Mucosa of gallbladder (tissue), 1 donor: ENCODE measurements at places on chromosomes 16 and 17. TPM values are rescaled to one million over a fixed set of nuclear protein-coding genes. Genes with fewer than 3 reads are reported as not detected.

- DNase-seq: no peak
Observed at GRCh38 chr16:31201582-31202413, 762 bp downstream of the PYCARD start.

RSKR gene
- 9.0 TPM for total RNA-seq

FLOT2 gene
- 113 TPM for total RNA-seq

GRCh38 chr17:3678821-3679530 is 10.4 kb downstream of the EMC6 start:
- no peak for DNase-seq

DNA sequence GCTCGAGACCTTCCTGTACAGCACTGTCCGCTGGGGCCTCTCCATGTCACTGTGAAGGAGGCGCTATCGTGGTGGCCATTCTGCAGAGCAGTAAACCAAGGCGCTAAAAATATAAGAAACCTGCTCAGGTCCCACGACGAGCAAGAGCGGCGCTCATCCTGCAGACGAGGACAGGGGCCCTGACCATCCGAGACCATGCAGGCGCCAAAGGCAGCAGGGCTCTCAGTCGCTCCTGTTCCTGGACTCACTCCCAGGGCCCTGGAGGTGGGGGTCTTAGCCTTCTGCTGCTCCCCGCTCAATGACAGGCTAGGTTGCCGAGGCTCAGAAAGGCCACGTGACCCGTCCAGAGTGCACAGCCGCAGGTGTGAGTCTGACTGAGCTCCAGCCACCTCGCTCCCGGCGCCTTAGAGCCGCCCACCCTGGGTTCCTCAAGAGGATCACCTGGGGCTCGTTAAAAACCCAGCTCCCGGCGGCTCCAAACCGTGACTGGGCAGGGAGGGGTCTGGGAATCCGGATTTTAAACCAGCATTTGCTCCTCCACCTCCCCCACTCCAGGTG is 509 bp upstream of the ATP2C2 start:
- no peak for DNase-seq

DNA sequence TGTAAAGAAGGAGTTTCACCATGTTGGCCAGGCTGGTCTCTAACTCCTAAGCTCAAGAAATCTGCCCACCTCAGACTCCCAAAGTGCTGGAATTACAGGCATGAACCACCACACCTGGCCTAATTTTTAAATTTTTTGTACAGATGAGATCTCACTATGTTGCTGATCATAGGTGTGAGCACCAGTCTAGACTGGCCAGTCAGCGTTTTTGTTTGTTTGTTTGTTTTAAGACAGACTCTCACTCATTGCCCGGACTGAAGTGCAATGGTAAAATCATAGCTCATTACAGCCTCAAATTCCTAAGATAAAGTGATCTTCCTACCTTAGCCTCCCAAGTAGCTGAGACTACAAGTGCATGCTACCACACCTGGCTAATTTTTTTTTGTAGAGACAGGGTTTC is 38.0 kb upstream of the TAOK1 start:
- no peak for DNase-seq

DNA sequence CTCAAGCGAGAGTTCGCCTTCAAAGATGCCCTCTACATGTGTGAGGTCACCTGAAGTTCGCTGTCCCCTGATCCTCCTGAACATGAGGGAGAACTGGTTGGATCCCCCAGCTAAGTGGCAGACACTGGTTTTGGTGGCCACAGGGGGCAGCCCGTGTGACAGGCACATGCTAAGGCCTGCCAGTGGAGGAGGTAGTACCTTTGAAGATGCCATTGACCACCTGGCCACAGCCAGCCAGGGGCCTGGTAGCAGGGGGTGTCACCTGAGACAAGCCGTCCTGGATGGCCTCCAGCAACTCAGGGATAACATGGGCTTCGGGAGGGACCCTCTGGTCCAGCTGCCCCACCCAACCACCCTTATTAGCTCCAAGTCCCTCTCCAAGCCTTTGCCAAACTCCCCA is 7.3 kb upstream of the ALDH3A1 start:
- no peak for DNase-seq

ALOX15 gene
- 0.49 TPM for total RNA-seq

DNA sequence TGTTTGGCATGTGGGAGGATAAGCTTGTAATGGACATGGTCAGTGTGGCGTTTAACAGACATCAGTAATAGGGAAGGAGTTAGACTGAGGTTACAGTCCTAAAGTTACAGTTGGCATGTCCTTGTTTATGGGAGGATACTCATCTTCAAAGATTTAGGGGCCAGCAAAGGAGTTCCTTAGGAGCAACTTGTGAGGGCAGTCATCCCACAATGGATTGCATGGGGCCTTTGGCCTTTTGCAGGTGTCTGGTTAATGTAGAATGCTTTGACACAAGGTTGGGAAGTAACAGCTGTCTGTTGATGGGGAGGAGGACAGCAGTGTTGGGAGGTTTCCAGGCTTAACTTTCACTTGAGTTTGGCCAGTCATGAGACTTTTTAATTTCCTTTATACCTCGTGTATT is 2.2 kb downstream of the NUBP1 start:
- DNase-seq: no peak

CHST5 gene
- total RNA-seq: 0.63 TPM

DNA sequence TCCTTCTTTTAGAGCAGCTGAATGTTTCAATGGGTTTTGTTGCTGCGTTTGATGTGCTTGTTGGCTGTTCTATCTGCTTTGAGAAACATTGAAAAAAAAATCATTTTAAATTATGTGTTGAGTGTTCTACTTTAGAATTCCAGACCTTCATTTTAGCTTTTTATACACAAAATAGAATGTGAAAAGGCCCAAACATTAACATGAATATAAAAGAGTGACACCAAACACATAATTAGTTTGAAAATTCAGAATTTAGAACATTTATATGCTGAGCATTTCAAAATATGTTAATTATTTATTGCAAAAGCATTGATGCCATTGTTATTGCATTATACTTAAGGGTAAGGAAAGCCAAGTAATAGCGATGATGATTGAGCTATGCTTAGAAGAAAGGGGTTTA is 2.9 kb downstream of the NFAT5 start:
- no peak for DNase-seq

DNA sequence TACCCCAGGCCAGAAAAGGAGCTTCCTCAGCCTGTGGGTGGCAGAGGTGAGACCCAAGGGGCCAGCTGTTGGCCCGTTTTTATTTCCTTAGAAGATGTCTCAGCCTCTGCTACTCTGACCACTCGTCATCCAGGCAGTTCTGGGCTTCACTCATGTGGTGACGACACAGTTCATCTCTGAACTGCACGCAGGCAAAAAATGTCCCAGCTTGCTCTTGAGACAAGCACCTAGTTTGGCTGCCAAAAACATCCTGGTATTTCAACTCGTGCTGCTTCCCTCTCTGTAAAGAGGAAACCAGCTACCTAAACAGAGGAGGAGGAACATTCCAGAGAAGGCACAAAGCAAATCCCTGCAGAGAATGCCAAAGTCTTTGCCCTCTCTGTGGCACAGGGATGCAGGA is 125.7 kb downstream of the XYLT1 start:
- no peak for DNase-seq

DNA sequence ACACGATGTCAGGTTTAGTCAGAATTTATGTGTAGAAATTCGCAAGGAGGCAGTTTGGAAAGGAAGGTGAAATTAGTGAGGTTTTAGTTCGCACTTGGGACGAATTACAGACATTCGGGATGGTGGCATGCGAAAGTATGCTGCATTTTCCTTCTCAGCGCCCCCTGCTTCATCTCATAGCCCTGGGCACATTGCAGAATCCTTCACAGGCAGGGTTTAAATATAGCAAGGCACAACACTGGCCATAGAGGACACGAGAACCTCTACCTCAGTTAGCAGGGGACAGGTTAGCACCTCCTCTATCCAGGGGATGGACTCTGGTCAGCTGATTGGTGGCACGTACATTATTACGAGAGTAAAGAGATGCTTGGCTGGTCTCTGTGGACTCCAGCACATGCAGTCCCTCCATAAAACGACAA is 47.5 kb downstream of the MAP2K6 start:
- no peak for DNase-seq

- DNase-seq: no peak
Observed at GRCh38 chr16:57567691-57568090, 25.2 kb downstream of the ADGRG5 start.
